ENCODE measurements at places on chromosomes 1 and 21. TPM values are rescaled to one million over a fixed set of nuclear protein-coding genes. Genes with fewer than 3 reads are reported as not detected.

GJB3 gene
- total RNA-seq = 0.54 TPM

GJA8 gene
- total RNA-seq = not detected

CDC42BPA gene
- total RNA-seq = 89.7 TPM

MASP2 gene
- not detected for total RNA-seq

TNFRSF4 gene
- total RNA-seq = not detected

DIRAS3 gene
- 4.6 TPM for total RNA-seq

LORICRIN gene
- total RNA-seq = not detected

OR10K1 gene
- total RNA-seq = not detected

RRP15 gene
- total RNA-seq = 2.2 TPM

PROX1 gene
- 0.21 TPM for total RNA-seq

TSTD1 gene
- total RNA-seq = 19.9 TPM

AUNIP gene
- not detected for total RNA-seq

GRCh38 chr1:227450489-227450888 is 112.9 kb upstream of the ZNF678 start:
- no peak for DNase-seq

GRCh38 chr1:153345187-153346076 is 3.2 kb downstream of the PGLYRP4 start:
- DNase-seq = no peak

GRCh38 chr21:26847002-26847401 is 1.8 kb upstream of the ADAMTS1 start:
- DNase-seq = no peak

DNA sequence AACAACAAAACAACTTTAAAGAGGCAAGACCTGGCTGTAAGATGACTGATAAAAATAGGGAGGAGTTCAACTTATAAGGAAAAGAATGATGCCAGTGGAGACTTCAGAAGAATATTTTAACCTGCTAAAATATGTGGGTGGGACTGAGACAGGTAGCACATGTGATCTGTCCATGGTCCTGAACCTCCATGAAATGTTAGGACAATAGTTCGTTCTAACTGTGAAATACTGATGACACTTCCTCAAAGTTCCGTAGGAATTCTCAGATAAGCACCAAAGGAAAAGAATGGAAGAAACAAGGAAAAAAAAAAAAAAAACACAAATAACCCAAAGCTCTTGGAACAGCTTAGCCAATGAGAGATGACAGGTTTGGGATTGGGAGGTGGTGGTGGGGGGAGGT is 44.7 kb downstream of the CDC42BPA start:
- no peak for DNase-seq

DNA sequence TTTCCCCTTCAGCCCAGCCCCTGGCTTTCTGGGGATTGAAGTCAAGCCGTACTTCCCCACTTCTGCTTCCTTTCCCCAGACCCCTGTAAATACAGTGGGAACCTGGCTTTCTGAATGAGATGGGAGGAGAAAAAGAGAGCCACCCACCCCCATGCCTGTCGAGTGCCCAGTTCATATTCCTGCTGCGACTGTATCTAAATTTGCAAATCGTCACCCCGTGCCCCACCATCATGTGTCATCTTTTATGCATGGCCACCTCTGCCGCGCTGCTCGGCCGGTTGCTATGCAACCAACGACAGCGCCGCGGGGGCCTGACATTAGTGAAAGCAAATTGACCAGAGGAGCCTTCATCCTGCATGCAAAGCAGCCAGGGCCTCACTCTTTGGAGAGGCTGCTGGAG is 143.0 kb downstream of the ELAVL4 start:
- DNase-seq = no peak

GRCh38 chr21:15978215-15978738 is 248.5 kb downstream of the USP25 start:
- DNase-seq = no peak

DNA sequence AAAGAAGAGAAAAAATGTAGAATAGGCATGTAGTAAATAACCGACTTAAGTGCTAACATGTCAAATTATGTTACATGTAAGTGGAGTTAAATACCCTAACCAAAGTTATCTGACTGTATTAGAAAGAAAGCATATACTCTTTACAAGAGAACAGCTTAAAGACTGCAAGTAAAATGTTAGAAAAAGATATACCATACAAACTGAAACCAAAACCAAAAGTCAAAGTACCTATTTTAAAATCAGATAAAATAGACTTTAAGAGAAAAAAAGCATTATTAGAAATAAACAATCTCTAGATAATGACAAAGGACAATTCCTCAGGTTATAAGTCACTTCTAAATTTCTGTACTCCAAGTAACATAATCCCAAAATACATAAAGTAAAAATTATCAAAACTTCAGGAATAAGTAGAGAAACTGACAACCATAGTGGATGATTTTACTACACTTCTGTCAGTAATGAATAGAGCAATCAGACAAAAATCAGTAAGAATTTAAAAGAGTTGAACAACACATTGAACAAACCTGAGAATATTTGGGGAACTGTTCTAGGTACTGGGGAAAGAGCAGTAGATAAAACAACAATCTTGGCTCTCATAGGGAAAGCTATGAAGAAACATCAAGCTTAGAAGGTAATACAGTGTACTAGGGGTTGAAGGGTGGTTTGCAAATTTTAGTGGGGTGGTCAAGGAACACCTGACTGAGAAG is 127.3 kb downstream of the TBX19 start:
- no peak for DNase-seq

DNA sequence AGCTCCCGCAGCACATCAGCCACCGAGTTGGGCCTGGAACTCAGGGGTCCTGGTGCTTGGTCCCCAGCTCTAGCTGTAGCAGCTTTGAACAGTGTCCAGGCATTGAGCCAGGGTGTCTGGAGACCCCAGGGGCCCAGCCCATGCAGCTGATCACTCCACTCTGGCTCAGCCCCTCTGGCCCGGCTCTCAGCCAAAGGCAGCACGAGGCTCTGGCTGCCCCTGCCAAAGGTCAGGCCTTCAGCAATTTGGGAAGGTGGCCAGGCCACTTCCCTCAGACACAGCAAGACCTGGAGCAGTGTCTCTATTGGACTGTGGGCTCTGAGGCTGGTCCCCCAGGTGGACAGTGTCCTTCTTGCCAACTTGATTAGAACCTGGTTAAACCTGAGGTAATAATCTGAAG is 34.4 kb upstream of the RNF19B start:
- DNase-seq = no peak

GRCh38 chr21:29219165-29219770 is 79.5 kb upstream of the BACH1 start:
- DNase-seq = no peak

GRCh38 chr21:26307640-26308039 is 137.1 kb upstream of the APP start:
- no peak for DNase-seq

GRCh38 chr1:116581323-116581885 is 10.6 kb upstream of the CD58 start:
- DNase-seq = no peak

GRCh38 chr1:186518822-186519381 is 58.0 kb upstream of the PDC start:
- no peak for DNase-seq

DNA sequence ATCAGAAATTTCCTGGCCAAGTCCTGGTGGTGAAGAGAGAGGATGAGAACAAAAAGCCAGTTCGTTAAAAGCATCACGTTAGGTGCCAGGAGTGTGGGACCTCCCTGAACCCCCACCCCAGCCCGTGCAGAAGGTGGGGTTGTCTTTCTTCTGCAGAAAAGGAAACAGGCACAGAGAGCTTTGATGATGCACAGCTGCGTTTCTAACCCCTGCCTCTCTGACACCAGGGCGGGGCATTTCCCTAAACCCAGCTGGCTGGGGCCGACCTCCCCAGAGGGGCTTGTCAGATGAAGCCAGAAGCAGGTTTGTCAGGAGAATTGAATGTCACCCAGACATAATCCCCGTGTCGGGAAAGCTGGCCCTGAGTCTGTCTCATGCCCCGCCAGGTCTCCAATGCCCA is 189.3 kb upstream of the EDN2 start:
- no peak for DNase-seq

DNA sequence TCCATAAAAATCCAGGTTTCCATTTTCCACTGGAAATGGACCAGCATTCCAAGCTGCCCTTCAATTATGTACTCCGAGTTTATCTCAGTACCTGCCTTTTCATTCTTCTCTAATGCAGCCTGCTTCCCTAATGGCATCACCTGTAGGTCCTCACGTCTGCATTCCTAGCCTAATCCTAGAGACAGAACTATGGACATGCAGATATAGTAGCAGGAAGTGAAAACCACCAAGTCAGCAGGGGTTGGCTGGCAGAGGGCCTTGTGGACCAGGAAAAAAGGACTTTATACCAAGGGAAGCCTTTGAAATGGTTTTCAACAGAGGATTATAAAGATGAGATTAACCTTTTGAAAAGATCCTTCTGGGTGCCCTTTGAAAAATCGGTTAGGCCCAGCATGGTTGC is 135.7 kb upstream of the L1TD1 start:
- no peak for DNase-seq

DNA sequence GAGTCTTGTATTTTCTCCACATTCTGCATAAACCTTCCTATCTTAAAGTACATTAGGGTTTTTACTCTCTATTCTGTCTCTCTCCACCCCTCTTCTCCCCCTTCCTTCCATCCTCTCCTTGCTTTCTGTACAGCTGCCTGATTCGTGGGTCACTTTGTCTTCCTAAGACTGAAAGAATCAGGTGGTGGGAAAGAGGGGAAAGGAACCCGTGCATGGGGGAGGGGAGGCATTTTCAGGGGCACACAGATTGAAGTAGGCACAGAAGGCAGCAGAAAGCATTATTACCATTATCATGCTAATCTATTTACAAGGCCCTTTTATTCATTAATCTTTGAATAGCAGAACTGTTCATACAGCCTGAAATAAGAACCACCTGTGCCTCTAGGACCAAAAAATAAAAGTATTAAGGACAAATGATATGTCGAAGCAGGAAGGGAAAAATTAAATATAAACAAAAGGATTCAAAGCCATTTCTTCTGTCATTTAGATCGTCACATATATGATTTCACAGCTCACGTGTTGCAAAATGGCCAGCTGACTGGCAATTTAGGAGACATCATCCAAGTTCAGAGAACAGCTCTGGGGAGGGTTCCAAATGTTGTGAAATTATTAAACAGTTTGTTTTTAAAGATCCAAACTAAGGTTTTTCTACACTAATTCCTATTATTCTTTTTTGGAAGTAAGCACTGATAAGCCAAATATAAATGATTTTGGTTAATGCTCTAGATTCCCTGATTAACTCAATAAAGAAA is 154.6 kb downstream of the PBX1 start:
- DNase-seq = no peak

DNA sequence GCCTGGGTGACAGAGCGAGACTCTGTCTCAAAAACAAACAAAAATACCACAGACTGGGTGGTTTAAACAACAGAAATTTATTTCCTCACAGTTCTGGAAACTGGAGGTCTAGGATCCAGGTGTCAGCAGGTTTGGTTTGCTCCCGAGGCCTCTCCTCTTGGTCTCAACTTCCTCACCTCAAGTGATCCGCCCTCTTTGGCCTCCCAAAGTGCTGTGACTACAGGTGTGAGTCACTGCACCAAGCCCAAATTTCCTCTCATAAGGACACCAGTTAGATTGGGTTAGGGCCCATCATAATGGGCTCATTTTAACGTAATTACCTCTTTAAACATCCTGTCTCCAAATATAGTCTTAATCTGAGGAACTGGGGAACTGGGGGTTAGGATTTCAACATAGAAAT is 35.5 kb downstream of the MFSD2A start:
- no peak for DNase-seq

- DNase-seq = no peak
These were observed 70.1 kb upstream of the ROR1 start for GRCh38 chr1:63703701-63704107.

DNA sequence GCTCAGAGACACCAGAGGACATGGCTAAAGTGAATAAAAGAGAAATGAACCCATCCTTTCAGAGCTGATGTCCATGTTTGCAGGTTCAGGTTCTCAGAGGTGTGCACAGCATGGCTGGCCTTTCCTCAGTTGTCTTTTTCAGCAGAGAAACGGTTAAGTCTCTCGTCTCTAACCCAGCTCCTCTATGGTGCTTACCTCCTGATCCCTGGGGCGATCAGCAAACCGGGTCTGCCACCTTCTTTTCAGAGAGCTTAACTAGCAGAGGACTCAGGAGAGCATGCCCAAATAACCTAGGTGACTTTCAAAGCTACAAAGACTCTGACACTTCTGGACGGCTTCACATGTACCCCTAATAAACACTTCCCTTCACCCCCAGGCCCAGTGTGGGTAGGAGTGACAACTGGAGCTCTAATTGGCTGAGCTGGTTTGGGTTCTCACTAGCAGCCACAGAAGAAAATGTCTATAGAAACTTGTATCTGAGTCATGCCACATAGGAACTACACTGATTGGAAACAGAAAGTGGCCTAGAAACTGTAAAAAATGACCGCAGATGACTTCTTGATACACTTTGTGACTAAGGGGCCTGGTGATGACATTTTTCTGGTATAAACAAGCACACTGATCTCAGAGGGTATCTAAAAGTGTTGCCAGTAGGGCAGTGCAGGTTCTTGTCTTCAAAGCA is at the start of gene AIM2:
Gene AIM2 (minus strand): TSS at position 329 of the 682 bp plus-strand sequence. CDS start 3,267 bp downstream, outside the sequence.
- no peak for DNase-seq

All from thoracic aorta (tissue), 2 donors.